NCI-H1092 (cell line): ENCODE measurements at places on chromosomes 13 and 19.
A peak's percentile ranks its signal among the peaks of the same experiment; 100 is the strongest.

- no peak for DNase-seq
Observed at GRCh38 chr13:51260154-51260553, 38.0 kb downstream of the FAM124A start.

GRCh38 chr13:112971288-112971643 is 2.3 kb downstream of the MCF2L start:
- no peak for DNase-seq

- DNase-seq, result no peak
Observed at GRCh38 chr19:38537071-38537936, 80.4 kb downstream of the MAP4K1 start.

DNA sequence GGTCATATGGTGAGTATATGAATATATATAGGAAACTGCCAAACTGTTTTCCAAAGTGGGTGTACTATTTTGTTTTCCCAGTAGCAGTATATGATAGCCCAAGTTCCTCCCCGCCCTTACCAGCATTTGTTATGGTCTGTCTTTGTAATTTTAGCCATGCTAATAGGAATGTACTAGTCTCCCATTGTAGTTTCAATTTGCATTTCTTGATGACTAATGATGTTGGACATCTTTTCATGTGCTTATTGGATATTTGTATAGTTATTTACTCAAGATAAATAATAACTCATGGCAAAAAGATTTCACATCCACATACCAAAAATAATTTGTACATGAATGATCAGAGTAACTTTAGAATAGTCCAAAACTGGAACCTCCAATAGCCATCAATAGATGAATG is 75.3 kb upstream of the SERP2 start:
- no peak for DNase-seq

DNA sequence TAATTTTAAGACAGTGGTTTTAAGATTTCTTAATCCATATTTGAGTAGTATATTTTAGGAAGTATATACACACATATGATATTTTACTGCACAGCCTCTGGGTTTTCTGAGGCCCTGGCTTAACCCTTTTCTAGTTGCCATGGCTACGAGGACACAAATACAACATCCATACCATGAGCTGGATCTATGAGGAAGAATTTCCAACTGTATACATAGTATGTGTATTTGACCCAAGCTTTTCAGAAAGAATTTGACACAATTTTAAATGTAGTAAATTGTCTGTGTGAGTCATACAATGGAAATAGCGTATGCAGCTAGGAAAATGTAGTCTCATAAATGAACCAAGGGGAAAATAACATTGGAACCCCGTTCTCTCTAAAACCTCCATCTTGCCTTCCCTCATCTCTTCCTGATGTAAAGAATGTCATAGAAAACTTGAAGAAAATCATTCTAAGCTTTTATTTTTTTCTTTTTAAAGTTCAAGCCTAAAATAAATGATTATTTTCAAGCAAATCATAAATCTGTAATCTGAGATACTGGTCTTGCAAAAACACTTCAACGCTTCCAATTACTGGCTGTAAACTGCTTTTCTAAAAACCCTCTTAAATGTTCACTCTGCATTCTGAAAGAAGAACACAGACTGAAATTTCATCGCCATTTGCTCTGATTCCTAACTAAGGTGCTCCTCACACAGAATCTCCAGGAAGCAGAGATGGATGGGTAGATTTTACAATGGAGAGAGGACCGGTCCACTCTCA is 172.4 kb downstream of the LACC1 start:
- no peak for DNase-seq

DNA sequence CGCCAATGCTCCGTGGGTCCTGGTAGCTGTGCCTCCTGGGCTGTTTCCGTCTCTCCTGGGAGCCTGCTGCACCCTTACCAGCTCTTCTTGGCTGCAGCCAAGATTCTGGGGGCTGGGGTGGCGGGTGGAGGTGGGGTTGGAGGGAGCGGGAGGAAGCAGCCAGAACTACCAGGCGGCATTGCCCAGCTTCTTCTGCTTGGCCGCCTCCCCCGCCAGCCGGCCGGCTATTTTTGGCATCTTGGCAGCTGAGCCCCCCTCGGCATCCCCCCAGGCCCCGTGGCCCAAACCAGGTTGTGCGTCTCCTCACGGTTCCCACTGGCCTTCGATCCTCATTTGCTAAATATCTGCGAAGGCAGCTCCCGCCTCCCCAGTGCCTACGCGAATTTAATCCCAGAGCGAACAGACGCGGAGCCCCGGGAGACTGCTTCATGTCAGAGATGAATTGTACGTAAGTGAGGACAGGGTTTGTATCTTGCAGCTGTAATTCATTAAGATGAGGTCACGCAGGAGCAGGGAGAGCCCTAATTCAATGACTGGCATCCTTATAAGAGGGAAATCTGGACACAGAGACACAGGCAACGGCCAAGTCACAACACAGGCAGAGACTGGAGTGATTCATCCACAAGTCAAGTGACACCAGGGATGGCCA is 12.8 kb upstream of the PEAK3 start:
- DNase-seq, result no peak

GRCh38 chr19:33799476-33799875 is 2.8 kb downstream of the KCTD15 start:
- DNase-seq, result no peak

DNA sequence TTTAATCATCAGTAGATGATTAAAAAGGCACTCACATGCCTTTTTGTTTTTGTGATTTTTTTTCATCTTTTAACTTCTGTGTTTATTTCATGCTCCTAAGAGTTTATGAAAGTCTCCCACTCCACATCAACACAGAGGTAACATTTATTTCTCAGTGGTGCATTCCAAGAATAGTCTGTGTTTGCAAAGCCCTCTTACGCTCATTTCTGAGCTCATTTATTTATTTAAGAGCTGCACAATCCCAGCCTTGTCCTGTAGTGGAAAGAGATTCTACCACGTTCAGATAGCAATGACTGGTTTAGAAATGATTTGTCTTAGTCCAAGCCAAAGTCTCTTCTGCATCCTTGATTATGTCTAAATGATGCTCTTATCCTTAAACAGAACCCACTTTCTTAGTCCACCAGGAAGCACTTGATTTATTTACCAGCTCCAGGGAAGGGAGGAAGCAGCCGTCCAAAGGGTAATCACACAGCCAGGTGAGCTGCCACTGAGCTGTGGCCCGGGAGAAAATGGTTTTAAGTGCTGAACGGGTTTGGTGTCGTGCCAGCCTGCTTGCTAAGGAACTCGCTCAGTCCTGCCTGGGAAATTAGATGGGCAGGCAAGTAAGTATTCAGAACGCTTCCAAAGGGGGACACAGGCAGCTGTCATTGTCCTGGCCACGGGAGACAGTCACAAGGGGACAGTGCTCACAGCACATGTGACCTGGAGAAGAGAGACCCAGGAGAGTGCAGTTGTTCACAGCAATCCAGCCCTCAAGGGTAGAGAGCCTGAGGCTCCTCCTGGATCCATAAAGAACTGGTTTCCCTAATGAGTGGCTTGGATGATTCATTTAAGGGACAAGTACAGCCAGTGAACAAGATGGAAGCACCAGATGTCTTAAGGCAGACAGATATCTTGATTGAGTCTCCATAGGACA is 131.8 kb upstream of the WASF3 start:
- peak; percentile 60 for DNase-seq

DNA sequence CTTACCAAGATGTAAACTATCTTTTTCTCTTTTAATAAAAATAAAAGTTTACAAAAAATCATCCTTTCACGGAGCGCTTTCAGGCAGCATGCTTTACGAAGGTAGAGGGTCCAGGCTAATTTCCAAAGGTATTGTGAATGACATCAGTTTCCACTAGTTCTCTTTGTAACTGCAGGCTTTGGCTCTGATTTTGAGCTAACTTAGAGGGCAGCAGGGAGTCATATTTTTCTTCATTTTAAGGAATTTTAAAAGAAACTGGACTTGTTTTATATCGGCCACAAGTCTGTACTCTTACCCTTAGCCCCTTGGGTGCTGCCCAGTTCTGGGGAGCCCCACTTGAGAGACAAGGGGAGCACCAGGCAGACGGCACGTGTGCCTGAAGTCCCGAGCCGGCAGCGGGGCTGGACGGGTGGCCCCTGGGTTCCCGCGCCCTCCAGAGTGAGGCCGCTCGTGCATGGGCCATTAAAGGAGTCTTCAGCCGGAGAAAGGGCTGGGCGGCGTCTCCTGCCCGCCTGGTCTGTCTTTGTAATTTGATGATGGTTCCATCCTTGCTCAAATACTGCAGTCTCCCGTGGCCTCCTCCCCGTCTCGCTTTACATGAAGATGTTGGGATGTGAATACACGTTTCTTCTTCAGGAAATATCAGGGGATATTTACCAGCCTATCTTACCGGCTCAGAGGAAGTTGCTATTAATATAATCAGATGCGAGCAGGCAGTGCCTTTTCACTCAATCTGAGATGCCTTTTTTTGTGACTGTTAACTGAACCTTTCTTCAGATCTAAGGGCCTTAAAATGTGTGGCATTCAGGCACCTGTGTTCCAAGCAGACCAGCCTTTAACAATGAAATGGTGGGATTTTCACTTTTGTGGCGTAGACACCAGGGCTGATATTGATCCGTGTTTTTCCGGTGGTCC is 67.4 kb downstream of the GGACT start:
- DNase-seq, result no peak

DNA sequence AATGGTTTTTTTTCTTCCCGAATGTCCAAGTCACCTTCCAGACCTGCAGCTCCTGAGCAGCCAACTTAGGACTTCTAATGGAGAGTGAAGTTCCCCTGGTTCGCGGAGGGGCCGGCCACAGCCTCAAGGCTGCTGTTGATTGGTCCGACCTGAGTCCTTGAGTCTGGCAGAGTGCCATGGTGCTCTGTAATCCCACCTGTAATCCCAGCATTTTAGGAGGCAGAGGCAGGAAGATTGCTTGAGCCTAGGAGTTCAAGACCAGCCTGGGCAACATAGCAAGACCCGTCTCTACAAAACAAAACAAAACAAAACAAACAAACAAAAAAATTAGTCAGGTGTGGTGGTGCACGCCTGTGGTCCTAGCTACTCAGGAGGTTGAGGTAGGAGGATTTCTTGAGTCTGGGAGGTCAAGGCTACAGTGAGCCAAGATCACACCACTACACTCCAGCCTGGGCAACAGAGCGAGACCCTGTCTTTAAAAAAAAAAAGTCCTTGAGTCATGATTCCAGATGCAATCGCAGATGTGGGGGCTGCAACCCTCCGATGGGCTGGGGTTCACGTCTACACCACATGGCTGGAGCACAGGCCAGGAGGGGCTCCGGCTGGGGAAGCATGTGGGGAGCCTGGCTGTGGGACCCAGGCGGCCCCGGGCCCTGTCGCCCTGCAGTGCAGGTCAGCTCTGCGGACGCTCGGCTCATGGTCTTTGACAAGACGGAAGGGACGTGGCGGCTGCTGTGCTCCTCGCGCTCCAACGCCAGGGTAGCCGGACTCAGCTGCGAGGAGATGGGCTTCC is 17.7 kb downstream of the HPN start:
- DNase-seq, result no peak

GRCh38 chr19:29120466-29120865 is 92.5 kb downstream of the UQCRFS1 start:
- DNase-seq, result no peak

- DNase-seq, result no peak
Observed at GRCh38 chr19:35455616-35456201, 7.7 kb downstream of the FFAR2 start.

- no peak for DNase-seq
Observed at GRCh38 chr13:49855930-49856329, 63.4 kb upstream of the KPNA3 start.

GRCh38 chr19:13850910-13851733 is 25.8 kb upstream of the NANOS3 start:
- DNase-seq, result no peak

GRCh38 chr13:114152831-114153371 is 20.5 kb upstream of the RASA3 start:
- DNase-seq, result no peak

- DNase-seq, result no peak
Observed at GRCh38 chr19:44753932-44754749, 5.6 kb downstream of the BCL3 start.
